ENCODE measurements at places on chromosomes 5 and 9.

GRCh38 chr5:67805666-67806348 is 409.7 kb upstream of the PIK3R1 start:
- no peak for DNase-seq

- no peak for DNase-seq
Measured at GRCh38 chr5:132058646-132059042, 1.8 kb upstream of the IL3 start.

- no peak for DNase-seq
Measured at GRCh38 chr9:133321411-133321935, 14.5 kb downstream of the SURF6 start.

GRCh38 chr9:20726144-20726543 is 42.1 kb downstream of the FOCAD start:
- no peak for DNase-seq

DNA sequence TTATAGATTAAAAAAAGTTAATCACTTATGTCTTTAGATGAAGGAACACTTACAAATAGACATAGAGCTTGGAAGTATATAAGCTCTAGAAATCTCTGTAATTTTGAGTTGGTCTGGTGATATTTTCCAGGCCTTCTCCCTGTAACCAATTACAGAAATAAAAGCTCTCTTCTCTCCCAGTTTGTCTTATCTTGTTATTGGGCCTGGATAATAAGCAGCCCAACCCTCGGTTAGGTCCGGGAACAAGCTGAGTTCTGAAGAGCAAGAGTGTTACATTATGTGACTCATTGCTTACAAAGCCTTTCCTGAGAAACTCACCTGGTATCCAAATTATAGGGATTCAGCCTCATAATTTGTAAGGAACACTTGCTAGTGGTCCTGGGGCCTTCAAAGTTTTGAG is 1146.2 kb downstream of the CDH9 start:
- DNase-seq = no peak

DNA sequence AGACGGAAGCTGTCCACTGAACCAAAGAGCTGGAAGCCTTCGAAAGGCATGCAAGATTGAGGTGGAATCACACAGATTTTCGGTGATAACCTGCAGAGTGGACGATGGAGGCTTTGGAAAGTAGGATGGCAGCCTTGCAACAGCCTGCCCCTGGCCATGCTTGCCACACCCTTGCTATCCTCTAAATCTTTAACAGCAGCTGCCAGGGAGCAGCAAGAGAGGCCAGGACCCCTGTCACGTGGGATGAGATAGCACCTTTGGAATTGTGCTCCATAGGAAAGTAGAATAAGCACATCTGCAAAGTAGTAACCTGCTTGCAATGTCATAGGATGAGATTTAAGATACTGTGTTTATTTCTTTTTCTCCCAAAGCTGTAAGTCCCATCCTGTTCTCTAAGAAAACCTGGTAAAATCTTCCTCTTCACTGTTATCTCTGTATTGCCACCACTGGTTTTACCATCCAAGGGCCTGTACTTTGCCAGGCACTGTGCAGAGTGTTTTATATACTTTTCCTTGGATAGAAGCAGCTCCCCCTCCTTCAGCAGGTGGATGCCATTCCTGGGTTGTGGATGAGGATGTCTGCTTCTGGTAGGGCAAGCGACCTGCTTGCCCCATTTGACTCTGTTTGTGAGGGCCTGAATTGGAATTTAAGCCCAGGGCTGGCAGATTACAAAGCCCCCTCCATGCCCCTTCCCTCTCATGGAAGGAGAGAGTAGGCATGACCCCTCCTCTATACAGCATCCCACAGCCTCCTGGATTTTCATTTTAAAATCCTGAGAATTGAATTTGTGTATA is 10.1 kb downstream of the TRIO start:
- no peak for DNase-seq

DNA sequence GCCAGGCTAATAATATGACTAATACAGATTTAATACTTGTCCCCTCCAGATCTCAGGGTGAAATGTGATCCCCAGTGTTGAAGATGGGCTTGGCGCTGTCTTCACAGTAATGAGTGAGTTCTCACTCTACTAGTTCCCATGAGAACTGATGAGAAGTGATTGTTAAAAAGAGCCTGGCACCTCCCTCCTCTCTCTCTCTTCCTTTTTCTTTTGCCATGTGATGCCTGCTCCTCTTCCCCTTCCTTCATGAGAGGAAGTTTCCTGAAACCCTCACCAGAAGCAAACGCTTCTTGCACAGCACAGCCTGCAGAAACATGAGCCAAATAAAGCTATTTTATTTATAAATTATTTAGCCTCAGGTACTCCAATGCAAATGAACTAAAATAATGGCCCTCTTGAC is 55.2 kb downstream of the GLDC start:
- no peak for DNase-seq

GRCh38 chr9:133585481-133586351 is 23.5 kb downstream of the FAM163B start:
- DNase-seq = no peak

DNA sequence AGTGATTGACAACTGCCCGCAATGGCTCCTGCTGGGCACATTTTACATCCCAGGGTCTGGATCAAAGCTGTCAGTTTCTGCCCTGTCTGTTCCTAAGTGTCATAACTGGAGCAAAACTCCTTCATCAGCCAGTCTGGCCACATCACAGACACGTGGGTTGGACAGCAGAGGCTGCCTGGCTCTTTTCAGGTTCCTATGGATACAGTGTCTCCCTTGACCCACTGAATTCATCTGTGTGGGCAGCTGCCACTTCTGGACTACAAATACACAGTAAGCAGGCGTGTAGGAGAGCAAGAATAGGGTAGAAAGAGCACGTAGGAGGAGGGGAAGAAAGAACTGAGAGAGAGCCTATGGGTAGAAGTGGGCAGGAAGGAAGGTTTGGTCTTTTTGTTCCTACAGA is 238.0 kb downstream of the ENC1 start:
- DNase-seq = no peak

- no peak for DNase-seq
Measured at GRCh38 chr9:72362680-72363139, 2.3 kb downstream of the ZFAND5 start.

GRCh38 chr9:22337261-22337660 is 109.4 kb upstream of the DMRTA1 start:
- no peak for DNase-seq

GRCh38 chr5:67695369-67695768 is 498.8 kb upstream of the CD180 start:
- DNase-seq = no peak

DNA sequence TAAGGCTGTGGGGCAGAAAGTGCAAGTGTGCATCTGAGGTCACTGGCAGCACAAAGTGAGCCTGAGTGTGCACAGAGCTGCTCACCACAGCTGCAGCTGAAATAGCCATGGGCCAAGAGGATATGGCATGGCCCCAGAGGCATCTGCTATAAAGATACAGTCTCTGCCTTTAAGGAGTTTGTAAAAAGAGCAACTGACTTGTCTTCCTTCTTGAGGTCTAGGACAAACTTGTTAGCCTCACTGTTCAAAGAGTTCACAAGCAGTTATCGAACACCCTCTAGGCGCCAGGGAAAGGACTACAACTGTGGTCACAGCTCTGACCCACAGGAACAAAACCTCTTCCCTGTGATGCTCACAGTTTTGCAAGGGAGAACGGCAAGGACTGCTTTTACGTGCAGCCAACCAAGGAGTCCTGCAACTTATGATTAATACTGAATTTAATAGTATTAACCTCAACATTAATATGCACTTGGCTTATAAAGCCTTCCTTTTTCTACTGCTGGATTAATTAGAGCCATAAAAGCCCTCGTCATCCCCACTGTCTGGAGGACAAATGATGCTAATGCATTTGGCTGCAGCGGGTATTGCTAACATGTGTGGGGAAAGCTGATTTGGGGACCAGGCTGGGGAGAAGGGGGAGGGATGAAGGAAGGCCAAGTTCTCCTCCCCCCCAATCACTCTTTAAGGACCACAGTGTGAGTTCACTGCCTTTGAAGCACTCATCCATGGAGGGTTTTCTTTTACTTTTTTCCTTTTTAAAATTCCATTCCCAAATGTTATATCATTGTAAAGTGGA is 189.8 kb upstream of the TRIM32 start:
- no peak for DNase-seq

GRCh38 chr5:137214446-137215189 is 284.5 kb downstream of the SPOCK1 start:
- no peak for DNase-seq

DNA sequence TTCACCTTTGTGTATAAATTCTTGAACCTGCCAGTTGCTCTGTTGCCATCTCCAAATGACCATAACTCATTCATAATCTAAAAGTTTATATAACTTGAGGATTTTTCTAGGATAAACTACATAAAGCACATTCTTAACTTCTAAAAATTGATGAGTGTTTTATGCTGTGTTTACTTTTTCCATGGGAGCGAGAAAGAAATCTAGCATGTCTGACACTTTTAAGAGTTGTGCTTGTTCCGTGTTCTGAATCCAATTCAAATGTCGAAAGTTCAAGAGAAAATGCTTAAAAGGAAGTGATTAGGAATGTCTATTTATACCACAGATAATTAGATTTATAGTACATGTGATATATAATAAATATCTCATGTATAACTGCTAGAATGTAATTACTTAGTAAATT is 154.4 kb downstream of the DEPDC1B start:
- DNase-seq = no peak

DNA sequence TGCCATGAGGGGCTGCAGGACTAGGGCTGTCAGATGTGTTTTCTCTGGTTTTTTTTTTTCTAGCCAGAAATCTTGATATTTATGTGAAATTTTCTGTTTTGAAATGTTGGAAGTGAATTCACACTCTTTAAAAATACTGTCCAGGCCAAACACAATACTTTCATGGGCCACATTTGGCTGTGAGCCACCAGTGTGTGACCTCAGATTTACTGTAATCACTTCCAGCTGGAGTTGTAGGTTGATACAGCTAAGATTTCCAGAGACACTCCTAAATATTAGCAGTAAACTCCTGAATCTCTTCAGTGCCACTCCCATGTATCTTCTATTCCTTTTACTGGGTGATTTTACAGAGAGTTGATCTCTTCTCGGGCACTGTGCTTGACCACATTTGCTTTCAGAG is 92.2 kb upstream of the CKMT2 start:
- no peak for DNase-seq

DNA sequence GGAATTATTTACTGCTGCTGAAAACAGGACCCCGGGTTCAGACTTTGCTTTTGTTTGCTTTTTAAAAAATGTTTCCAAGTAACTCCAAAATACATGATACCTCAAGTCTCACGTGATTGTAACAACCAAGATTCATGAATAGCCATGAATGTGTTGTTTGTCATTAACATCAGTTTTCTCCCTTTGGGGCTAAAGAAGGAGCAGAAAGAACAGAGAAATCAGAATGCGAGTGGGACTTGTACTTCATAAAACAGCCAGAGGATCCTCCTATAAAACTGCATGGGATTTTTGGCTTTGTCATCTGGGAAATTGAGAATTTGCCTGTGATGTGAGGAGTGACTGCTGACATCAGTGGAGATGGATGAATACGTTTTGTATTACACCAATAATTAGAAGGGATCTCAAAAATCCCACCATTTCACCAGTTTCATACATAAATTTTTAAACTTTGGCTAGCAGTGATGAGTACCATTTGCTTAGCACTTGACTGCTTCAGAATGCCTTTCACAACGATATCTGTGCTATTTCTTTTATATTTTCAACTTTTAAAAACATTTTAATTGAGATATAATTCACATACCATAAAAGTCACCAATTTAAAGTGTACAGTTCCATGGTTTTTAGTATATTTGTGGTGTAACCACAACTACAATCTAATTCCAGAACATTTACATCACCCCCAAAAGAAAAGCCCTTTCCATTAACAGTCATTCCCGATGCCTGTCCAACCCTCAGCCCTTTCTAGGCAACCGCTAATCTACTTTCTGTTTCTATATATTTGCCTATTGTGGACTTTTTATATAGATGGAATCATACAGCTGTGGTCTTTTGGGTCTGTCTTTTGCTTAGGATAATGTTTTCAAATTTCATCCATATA is 126.9 kb upstream of the ANKRD55 start:
- DNase-seq = no peak

- no peak for DNase-seq
Measured at GRCh38 chr5:14863105-14863504, 8.5 kb downstream of the ANKH start.

Measured in activated CD4-positive, CD25-positive, alpha-beta regulatory T cell treated with anti-CD3 and anti-CD28 coated beads, Interleukin-2, amount 50 U/mL, for 16 hours (primary cell).